ENCODE measurements at places on chromosomes 2 and 18.

DNA sequence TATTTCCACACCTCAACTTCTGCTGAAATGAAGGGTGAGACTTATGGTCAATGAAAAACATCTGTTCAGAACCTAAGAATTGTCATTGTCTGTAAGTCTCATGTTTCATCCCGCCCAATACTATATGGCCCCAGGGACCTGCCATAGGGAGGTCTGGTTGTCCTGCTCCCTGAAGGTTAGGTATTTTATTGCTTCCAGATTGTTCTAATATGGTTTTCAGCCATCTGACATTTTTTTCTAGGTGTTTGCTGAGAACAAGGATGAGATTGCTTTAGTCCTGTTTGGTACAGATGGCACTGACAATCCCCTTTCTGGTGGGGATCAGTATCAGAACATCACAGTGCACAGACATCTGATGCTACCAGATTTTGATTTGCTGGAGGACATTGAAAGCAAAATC lies 7.3 kb downstream of the XRCC5 start:
- DNase-seq, result no peak

DNA sequence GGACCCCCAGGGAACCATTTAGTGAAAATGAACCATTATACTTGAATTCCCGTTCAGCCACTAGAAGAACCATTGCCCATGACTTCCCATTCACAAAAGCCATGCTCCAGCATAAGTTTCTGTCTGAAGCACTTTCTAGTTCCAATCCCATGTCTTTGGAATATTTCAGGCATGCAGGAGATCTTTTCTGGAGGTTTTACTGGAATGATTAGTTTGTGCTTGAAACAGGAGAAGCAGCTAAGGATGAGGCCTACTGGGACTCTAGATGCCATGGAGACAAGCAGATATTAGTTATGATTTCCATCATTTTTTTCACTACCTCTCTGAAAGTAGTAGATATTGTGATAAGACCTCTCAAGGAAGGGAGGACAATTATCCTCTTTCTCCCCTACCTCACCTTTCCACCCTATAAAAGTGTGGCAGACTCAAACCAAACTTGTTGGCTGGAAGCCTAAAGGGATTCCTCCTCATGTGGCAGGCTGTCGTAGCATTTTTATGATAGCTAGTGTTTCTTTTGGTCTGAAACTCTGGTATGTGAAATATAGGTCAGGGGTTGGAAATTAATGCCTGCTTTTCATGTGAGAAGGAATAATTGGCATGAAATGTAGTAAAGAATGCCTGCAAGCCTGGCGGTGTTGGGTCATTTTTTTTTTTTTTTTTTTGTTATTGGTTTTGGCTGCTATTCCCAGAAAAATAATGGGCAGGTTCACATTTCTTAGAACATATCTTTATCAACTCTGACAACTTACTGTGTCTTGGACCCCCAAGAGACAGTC lies 29.3 kb upstream of the MMADHC start:
- DNase-seq, result peak; percentile 57

- peak; percentile 28 for DNase-seq
Measured at GRCh38 chr2:66573821-66574233, 138.9 kb downstream of the MEIS1 start.

- no peak for DNase-seq
Measured at GRCh38 chr2:190938771-190939335, 58.2 kb downstream of the GLS start.

- DNase-seq, result no peak
Measured at GRCh38 chr2:121966663-121967062, 211.2 kb downstream of the TSN start.

DNA sequence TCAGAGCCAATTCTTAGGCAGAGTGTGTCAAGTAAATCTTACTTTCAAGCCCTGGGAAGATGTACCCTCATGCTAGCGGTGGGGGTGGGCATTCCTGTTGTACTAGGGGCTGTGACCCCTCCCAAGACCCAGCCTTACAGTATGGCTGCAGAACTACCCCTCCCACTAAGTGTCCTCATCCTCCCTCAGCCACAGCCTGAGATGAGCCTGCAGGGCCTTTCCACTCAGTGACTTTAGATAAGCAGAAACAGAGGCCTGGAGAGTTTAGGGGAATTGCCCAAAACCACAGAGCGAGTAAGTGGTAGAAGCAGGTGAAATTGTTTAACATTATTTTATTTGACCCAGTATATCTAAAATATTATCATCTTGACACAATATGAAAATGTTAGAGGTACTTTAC lies 36.6 kb downstream of the TTC32 start:
- DNase-seq, result no peak

- no peak for DNase-seq
Measured at GRCh38 chr2:103962670-103963069, 891.2 kb upstream of the POU3F3 start.

DNA sequence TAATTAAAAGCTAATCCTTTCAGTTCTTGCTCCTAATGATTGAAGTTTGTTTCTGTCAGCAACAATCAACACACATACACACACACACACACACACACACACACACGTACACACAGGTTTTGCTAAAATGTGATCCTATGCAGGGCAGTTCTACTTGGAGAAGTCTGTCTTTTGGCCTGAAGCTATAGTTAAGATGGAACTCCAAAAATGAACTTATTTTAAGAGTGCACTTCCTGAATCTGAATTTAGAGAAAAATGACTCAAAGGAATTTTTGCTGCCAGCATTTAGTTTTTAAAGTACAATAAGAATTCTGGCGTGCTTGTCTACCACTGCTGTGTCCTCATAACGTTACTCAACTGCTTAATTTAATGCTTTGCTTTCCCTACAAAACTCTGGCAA lies 6.6 kb downstream of the GALNT5 start:
- peak; percentile 86 for DNase-seq

GRCh38 chr2:75751824-75752468 lies 41.2 kb upstream of the GCFC2 start:
- DNase-seq, result no peak

DNA sequence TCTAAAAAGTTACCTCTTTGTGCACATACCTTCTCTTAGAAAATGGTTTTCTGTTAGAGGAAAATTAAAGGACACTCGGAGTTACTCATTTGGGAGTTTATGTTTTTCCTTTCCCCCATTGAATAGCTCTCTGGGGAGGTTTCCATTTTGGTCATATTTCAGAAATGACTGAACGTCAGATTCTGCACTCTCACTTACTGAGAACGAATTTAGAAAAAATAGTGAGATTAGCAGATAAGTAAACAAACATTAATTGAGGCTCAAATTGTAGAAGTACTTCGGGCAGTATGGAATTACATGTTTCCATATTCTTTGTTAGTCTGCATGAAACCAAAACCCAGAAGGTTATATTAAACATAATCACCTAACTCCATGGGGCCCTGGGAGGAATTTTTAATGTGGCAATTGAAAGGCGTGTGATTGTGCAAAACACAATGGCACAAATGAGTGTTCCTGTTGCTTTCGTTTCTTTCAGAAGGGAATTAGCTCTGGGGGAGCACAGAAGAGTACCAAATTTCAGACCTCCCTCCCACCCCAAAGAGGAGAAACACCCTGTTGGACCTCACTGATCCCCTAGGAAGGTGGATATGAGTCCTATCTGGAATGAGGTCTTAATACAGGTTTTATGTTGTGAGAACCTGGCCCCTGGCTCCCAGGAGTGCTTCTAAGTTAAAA lies 212.3 kb downstream of the BCL2 start:
- no peak for DNase-seq
